ENCODE measurements at places on chromosomes 16 and 17. TPM values are rescaled to one million over a fixed set of nuclear protein-coding genes. Genes with fewer than 3 reads are reported as not detected.

TMEM114 gene
- not detected for total RNA-seq

ZACN gene
- total RNA-seq: not detected

ICAM2 gene
- total RNA-seq: 1.2 TPM

- no peaks in the 10 kb centered on the region for H3K36me3 ChIP-seq
- no peak for DNase-seq
- H3K4me3 ChIP-seq: peak overlapping the region; percentile 2
- H3K4me1 ChIP-seq: peaks cover 15% of the 10 kb centered on the region
These were observed 31.5 kb upstream of the LITAF start for GRCh38 chr16:11618107-11618717.

- H3K4me3 ChIP-seq: no peak overlapping the region
- no peak for DNase-seq
These were observed 676.2 kb downstream of the CDH11 start for GRCh38 chr16:64445649-64446048.

DNA sequence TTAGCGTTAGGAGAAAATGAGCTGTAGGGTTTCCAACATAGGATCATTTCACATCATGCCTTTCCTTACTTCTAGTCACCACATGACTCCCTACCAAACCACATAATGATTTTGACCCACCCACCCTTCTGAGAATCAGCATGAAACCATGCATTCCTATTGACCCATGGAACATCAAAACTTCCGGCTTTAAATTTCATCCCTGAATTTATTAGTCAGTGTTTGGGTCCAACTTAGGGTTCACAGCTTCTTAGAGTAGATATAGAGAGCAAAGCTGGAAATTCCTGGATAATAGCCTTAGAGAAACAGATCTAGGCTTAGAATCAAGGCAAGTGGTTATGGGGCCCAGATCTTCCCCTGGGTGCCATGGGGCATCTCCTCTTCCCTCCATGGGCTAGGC, 162.6 kb downstream of the TOX3 start:
- H3K27ac ChIP-seq: no peak overlapping the region
- H3K36me3 ChIP-seq: no peaks in the 10 kb centered on the region
- peaks cover 27% of the 10 kb centered on the region for H3K27me3 ChIP-seq

All from type B pancreatic cell (in vitro differentiated cells).